ENCODE measurements at places on chromosomes 1 and 21.

- peak; percentile 20 for DNase-seq
- no peak within 1 kb of the TSS for H3K4me3 ChIP-seq
- H3K36me3 ChIP-seq: no peaks in the 10 kb centered on the region
- H3K4me1 ChIP-seq: no peaks in the 10 kb centered on the region
- H3K27me3 ChIP-seq: no peaks in the 10 kb centered on the region
These were observed at the start of gene SLAMF7 for GRCh38 chr1:160739098-160739511. SLAMF7 (plus strand) TSS chr1:160739247; CDS start chr1:160739302, 55 bp downstream.

DNA sequence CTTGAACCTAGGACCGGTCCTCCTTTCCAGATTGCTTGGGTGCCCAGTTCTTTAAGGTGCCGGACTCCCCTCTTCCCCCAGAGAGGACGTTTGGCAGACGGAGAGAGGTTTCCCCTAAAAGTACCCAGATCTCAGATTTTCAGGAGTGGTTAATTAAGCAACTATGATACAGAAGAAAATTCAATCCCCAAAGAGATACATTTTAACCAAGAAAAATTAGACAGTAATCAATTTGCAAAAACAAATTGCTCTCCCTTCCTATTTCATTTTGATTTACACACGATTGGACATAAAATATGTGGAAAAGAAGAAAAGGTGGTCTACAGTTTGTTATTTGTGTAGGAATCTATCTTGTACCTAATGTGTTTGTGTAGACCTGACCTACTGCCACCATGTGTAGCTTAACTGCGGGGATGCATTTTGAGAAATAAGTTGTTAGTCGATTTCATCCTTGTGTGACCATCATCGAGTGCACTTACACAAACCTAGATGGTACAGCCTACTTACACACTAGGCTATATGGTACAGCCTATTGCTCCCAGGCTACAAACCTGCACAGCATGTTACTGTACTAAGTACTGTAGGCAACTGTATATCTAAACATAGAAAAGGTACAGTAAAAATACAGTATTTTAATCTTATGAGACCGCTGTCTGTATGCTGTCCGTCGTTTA lies 755 bp downstream of the RPAP2 start:
- peak overlapping the region; percentile 98 for H3K4me3 ChIP-seq
- H3K27me3 ChIP-seq: no peaks in the 10 kb centered on the region
- peak overlapping the region; percentile 88 for H3K27ac ChIP-seq
- no peak for DNase-seq
- peaks cover 3% of the 10 kb centered on the region for H3K36me3 ChIP-seq
- peaks cover 5% of the 10 kb centered on the region for H3K4me1 ChIP-seq

DNA sequence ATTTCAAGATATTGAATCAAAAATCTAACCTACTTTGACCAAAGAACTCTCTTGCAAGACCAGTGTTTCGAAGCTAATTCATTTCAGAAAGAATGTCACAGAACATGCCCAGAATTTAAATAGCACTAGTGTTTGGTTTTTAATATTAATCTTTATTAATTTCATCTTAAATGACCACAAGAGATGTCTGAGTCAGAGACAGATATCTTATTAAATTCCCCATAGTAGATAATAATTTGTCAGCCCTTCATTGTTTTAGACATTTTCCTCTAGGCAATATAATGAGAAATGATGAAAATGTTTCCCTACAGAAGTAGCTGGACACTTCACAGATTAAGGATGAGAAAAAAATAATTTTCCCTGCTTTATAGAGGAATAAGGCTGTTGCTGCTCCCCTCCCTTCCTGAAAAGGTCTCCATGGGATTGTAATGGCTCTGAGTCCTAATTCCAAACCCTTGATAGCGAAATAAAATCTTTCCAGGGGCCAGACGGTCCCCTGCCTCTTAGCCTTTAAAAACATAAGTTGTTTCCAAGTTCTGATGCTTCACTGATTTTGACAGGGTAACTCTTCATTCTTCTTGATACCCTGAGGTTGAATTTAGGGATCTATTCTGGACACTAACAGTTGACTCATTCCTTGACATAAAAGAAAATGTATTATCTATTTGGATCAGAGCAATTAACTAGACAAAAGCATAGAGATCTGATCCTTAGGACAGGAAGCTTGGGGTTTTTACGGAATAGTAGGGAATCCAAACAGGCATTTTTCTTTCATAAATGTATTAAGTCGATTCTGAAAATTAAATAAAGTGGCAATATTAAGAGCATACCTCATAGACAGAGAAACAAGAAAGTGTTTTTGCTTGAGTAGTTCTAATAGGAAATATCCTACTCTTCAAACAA lies 820.8 kb downstream of the BRINP3 start:
- H3K27ac ChIP-seq: no peak overlapping the region
- H3K4me3 ChIP-seq: no peak overlapping the region
- no peaks in the 10 kb centered on the region for H3K36me3 ChIP-seq
- H3K27me3 ChIP-seq: no peaks in the 10 kb centered on the region
- no peaks in the 10 kb centered on the region for H3K4me1 ChIP-seq

DNA sequence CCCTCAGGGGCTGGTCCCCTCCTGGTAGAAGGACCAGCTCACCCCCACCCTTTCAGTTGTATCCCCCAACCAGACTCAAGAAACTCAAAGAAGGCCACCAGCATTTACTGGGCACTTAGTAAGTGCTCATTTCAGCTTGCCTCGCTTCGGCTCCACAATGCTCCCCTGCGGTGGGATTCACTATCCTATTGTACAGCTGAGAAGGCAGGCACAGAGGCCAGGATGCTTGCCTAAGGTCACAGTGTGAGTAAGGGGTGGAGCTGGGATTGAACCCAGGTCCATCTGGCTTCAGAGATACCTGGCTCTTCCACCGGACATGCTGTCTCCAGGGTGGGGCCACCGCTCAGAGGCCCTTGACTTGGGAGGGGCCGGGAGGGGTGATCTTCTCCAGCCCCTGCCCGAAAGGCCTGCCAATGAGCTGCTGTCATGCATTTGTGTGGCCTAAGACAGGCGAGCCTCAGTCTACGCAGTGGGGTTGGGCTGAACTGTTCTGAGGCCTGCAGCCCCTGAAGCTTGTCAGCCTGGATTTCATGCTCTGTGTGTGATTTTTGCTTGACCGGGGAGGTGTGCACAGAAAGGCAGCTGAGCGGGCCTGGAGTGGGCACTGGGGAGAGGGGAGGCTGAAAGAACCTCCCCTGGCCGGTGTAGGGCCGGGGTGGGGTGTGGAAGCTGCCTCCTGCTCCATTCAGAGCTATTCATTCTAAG lies 48.1 kb downstream of the DMRTB1 start:
- no peak overlapping the region for H3K4me3 ChIP-seq
- no peaks in the 10 kb centered on the region for H3K4me1 ChIP-seq
- H3K36me3 ChIP-seq: no peaks in the 10 kb centered on the region
- H3K27ac ChIP-seq: no peak overlapping the region
- no peak for DNase-seq

DNA sequence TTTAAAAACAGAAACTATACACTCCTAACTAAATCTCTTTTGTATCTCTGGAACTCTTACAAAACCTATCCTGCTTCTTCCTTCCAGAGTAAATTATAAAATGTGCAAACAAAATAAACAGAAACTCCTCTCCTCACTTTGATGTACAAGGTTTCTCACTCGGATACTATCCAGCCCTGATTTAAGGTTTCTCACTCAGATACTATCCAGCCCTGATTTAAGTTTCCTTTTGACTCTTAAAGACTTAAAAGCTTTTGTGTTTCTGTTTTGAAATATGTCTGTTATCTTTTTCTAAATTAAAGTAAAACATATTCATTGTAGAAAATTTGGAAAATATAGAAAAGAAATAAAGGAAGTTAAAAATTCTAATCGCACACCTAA lies 132.5 kb downstream of the CRB1 start:
- no peaks in the 10 kb centered on the region for H3K4me1 ChIP-seq
- H3K4me3 ChIP-seq: no peak overlapping the region
- DNase-seq: no peak
- H3K27me3 ChIP-seq: no peaks in the 10 kb centered on the region
- no peak overlapping the region for H3K27ac ChIP-seq
